ENCODE measurements at places on chromosomes 4 and X. TPM values are rescaled to one million over a fixed set of nuclear protein-coding genes. Genes with fewer than 3 reads are reported as not detected.

Gene RIPPLY1
- total RNA-seq = not detected

Gene HSFX4
- not detected for total RNA-seq

Gene EVC
- 50.0 TPM for total RNA-seq

Gene ELF2
- 35.7 TPM for total RNA-seq

Gene SERTM2
- total RNA-seq = not detected

Gene AR
- 7.3 TPM for total RNA-seq

Gene PF4V1
- 2.1 TPM for total RNA-seq

Gene BEND2
- not detected for total RNA-seq

Gene SCML1
- 8.5 TPM for total RNA-seq

Gene USP11
- total RNA-seq = 60.1 TPM

Gene UGT2B10
- not detected for total RNA-seq

Gene PAGE1
- total RNA-seq = not detected

Gene ZNF630
- 1.2 TPM for total RNA-seq

Gene LDB2
- 11.3 TPM for total RNA-seq

Gene ARHGEF38
- total RNA-seq = not detected
